ENCODE measurements at places on chromosomes 13 and 19. TPM values are rescaled to one million over a fixed set of nuclear protein-coding genes. Genes with fewer than 3 reads are reported as not detected.

- no peak for DNase-seq
- H3K4me3 ChIP-seq: no peak overlapping the region
- H3K27me3 ChIP-seq: no peaks in the 10 kb centered on the region
- H3K4me1 ChIP-seq: peaks cover 34% of the 10 kb centered on the region
- peaks cover 69% of the 10 kb centered on the region for H3K36me3 ChIP-seq
These were observed 6.1 kb upstream of the ECH1 start for GRCh38 chr19:38837656-38838121.

DNA sequence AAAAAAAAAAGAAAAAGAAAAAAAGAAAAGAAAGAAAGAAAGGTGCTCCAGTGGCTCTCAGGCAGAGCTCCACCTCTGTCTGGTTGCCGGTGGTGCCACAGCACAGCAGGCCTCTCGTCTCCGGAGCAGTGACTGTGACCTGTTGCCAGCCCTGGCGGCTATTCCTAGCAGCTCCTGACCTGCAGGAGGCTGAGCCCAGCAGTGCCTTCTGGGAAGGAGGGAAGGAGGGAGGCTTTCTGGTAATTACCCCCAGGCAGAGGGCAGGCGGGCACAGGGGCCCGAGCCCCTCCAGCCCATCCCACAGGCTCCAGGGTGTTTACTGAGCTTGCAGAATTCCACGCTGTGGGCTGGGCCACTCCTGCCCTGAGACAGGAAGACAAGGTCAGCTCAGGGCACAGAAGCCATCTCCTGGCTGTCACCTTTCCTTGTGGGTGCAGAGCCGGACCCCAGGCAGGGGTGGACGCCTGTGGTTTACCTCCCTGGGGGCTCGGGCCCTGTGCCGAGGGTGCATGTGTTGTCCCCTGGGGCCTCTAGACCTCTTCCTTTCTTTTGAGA, 77.9 kb downstream of the GNG7 start:
- H3K27ac ChIP-seq: no peak overlapping the region
- no peak overlapping the region for H3K4me3 ChIP-seq
- peaks cover 32% of the 10 kb centered on the region for H3K4me1 ChIP-seq

- no peaks in the 10 kb centered on the region for H3K36me3 ChIP-seq
- no peak for DNase-seq
- no peak overlapping the region for H3K4me3 ChIP-seq
- peaks cover 18% of the 10 kb centered on the region for H3K27me3 ChIP-seq
These were observed 20.8 kb downstream of the KLF2 start for GRCh38 chr19:16345457-16345856.

DNA sequence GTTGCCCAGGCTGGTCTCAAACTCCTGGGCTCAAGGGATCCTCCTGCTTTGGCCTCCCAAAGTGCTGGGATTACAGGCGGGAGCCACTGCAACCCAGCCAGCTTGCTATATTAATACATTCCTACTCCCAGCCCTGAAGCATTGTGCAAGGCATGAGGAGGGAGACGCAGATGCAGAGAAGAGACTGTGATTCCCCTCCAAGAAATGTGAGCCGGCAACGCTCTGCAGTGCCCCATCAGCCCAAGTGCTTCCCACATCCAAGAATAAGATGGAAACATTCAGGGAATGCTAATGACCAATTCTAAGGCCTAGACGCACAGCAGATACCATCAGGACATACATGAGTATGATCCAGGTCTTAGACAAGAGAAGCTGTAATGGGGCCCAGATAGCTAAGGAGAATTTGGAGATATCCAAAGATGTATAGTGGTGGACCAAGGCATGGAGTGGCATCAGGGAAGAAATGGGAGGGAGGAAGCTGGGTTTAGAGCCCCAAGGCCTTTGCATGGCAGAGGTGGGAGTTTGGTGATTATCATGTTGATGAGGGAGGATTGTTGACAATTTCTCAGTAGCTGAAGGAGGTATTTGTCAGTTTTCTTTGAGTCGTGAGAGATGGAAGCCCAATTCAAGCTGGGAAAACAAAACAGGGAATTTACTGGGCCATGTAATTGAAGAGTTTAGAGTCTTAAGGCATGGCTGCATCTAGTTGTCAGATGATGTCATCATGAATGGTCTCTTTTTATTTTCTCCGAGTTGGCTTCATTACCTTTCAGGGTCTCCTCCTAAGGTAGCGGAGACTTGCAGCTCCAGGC, 2.9 kb downstream of the PPM1N start:
- H3K4me1 ChIP-seq: peaks cover 36% of the 10 kb centered on the region
- peaks cover 8% of the 10 kb centered on the region for H3K36me3 ChIP-seq
- no peak for DNase-seq
- H3K27me3 ChIP-seq: peaks cover 16% of the 10 kb centered on the region
- H3K4me3 ChIP-seq: no peak overlapping the region
- no peak overlapping the region for H3K27ac ChIP-seq

GRCh38 chr19:48842789-48843162, 6.5 kb upstream of the HSD17B14 start:
- peak; percentile 88 for DNase-seq
- H3K4me3 ChIP-seq: no peak overlapping the region
- H3K4me1 ChIP-seq: peaks cover under 1% of the 10 kb centered on the region
- H3K36me3 ChIP-seq: no peaks in the 10 kb centered on the region
- H3K27me3 ChIP-seq: peaks cover 3% of the 10 kb centered on the region
- H3K27ac ChIP-seq: no peak overlapping the region

DNA sequence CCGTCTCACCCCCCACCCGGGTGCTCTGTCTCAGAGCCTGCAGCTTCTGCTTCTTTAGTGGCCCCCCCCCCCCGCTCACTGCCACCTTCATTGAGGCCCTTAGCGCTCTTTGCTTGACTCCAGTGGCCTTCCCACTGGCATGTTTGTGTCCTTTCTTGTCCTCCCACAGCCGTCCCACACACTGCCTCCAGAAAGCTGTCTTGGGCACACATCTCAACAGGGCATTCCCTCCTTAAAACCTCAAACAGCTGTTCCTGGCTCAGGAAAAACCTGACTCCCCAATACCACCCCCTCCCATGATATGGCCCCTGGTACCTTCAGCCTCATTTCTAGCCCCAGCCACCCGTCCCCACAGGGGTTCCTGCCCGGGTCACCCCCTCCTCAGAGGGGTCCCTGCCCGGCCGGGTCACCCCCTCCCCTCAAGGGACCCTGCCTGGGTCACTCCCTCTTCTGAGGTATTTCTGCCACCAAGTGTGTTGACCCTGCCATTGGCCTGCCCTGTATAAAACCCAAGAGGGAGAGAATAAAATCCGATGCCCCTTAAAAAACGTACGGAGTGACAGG, 8.9 kb downstream of the B3GLCT start:
- H3K27me3 ChIP-seq: no peaks in the 10 kb centered on the region
- H3K4me3 ChIP-seq: no peak overlapping the region
- no peaks in the 10 kb centered on the region for H3K36me3 ChIP-seq
- H3K27ac ChIP-seq: no peak overlapping the region

- no peaks in the 10 kb centered on the region for H3K4me1 ChIP-seq
- no peaks in the 10 kb centered on the region for H3K27me3 ChIP-seq
- H3K36me3 ChIP-seq: no peaks in the 10 kb centered on the region
- no peak overlapping the region for H3K27ac ChIP-seq
- H3K4me3 ChIP-seq: no peak overlapping the region
These were observed 412.0 kb downstream of the FGF14 start for GRCh38 chr13:101989798-101990350.

- no peak for DNase-seq
- no peaks in the 10 kb centered on the region for H3K27me3 ChIP-seq
- peaks cover 24% of the 10 kb centered on the region for H3K36me3 ChIP-seq
- H3K4me3 ChIP-seq: no peak overlapping the region
These were observed 81.1 kb downstream of the STK24 start for GRCh38 chr13:98495627-98496478.

The SERTAD3 gene
- 10.8 TPM for total RNA-seq

GRCh38 chr19:8126511-8126910, 22.9 kb downstream of the FBN3 start:
- no peaks in the 10 kb centered on the region for H3K4me1 ChIP-seq
- DNase-seq: no peak
- H3K4me3 ChIP-seq: no peak overlapping the region
- H3K27me3 ChIP-seq: no peaks in the 10 kb centered on the region
- no peaks in the 10 kb centered on the region for H3K36me3 ChIP-seq

The SNRPD2 gene
- 810 TPM for total RNA-seq

The PSG4 gene
- not detected for total RNA-seq

DNA sequence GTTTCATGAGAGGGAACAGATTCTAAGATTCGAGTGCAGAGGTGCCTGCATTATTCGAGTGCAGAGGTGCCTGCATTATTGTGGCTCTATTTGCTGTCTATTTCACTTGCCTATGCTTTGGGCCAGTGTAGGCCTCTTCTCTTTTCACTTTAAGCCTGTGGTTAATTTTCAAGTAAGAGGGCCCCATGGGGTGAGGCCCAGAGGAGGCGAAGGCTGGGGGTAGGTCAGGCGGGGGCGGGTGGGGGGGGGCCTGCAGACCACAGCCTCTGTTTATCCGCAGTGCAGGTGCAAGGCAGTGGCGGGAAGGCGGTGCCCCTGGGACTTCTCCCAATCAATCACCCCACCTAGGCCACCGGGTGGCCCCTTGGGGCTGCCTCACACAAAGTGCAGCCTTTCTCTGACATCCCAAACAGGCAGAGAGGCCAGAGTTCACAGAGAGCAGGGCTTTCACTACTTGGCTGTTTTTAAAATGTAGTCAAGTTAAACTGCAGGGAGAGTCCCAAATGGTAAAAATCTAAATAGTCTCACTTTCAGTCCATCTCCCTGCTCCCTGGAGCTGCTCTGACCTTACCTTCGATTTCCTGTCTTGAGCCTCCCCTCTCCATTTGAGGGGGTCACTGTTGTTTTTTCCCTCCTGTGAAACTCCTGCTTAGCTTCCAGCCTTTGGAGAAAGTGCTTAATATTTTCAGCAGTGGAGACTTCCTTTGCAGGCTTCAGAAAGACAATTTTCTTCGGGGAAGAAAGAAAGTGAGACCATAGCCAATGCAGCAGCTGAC, 249.0 kb downstream of the DLEU7 start:
- H3K4me3 ChIP-seq: peak overlapping the region; percentile 62
- peaks cover 34% of the 10 kb centered on the region for H3K4me1 ChIP-seq
- H3K36me3 ChIP-seq: no peaks in the 10 kb centered on the region
- H3K27me3 ChIP-seq: peaks cover 3% of the 10 kb centered on the region
- H3K27ac ChIP-seq: peak overlapping the region; percentile 82
- DNase-seq: peak; percentile 71

The C1QTNF9 gene
- not detected for total RNA-seq

The ATP4B gene
- not detected for total RNA-seq

DNA sequence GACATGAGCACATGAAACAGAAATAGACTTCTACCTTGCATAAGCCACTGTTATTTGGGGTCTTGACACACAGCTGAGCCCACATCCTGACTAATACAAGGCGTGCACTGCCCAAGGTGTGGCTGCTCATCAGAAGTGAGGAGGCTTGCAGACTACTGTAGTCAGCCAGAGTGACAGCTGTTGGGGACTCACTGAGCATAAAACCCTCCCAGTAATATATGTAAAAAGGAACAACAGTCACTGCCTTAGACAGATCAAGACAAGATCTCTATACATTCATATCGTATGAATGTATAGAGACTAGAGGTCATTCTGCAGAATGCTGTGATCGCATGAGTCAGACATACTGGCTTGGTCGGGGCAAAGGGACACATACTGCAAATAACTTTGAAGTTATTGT, 4.1 kb upstream of the C1QTNF9B start:
- H3K27me3 ChIP-seq: peaks cover 47% of the 10 kb centered on the region
- H3K36me3 ChIP-seq: no peaks in the 10 kb centered on the region
- H3K27ac ChIP-seq: no peak overlapping the region

- H3K27ac ChIP-seq: peak overlapping the region; percentile 82
- peaks cover 43% of the 10 kb centered on the region for H3K36me3 ChIP-seq
- peaks cover 26% of the 10 kb centered on the region for H3K4me1 ChIP-seq
- peak overlapping the region; percentile 97 for H3K4me3 ChIP-seq
- DNase-seq: peak; percentile 83
- no peaks in the 10 kb centered on the region for H3K27me3 ChIP-seq
These were observed 964 bp downstream of the KHSRP start for GRCh38 chr19:6423499-6424194.

DNA sequence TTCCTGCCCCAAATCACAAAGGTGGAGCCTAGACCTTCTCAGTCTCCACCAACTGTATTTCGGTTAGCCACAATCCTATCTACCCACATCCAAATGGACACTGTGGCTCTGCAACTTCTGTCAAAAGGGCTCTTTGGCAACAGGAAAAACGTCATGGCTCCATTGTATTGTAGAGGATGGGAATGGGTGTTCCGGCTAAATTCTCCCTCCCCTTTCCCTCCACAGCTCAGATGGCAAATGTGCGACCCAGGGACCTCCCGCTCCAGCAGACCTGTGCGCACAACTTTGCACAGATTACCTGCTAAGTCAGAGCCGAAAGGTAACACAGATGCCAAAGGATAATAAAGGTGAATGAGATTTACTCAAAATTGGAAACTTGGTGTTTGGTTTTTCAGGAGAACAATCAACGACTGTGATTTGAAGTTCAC, 968 bp upstream of the KL start:
- H3K36me3 ChIP-seq: no peaks in the 10 kb centered on the region
- H3K4me1 ChIP-seq: peaks cover 11% of the 10 kb centered on the region
- H3K27ac ChIP-seq: peak overlapping the region; percentile 23
- peaks cover 58% of the 10 kb centered on the region for H3K27me3 ChIP-seq
- peak overlapping the region; percentile 66 for H3K4me3 ChIP-seq
- DNase-seq: no peak

The SERP2 gene
- not detected for total RNA-seq

DNA sequence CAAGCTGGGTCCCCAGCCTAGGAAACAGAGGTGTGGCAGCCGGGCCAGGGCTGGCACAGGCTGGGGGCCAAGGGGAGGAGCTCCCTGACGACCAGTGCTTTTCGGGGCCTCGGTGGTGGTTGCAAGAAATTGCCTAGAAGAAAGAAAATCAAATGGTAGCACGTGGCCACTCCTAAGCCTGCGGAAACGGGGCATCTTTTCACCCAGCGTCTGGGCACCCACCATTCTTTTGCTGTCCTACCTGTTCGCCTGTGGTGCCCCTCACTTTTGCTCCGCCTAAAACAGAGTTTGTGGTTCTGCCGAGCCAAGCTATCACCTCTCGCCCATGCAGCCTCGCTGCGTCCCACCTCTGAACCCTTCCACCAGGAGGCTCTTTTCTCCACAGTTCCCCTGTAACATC, 7.1 kb upstream of the KRTDAP start:
- no peak overlapping the region for H3K27ac ChIP-seq
- DNase-seq: no peak
- peaks cover 10% of the 10 kb centered on the region for H3K27me3 ChIP-seq

GRCh38 chr19:46372901-46373490, 26.1 kb downstream of the PPP5C start:
- no peak for DNase-seq
- no peak overlapping the region for H3K4me3 ChIP-seq
- H3K27me3 ChIP-seq: no peaks in the 10 kb centered on the region
- no peak overlapping the region for H3K27ac ChIP-seq
- H3K4me1 ChIP-seq: peaks cover 20% of the 10 kb centered on the region
- H3K36me3 ChIP-seq: peaks cover 32% of the 10 kb centered on the region

The VPS36 gene
- total RNA-seq: 42.0 TPM

All from activated CD4-positive, alpha-beta T cell treated with anti-CD3 and anti-CD28 coated beads, Interleukin-2, amount 10 ng/mL, durations not matched to agents 24 days and 14 days (primary cell).